ENCODE measurements at places on chromosomes 5 and 9.

GRCh38 chr5:151628112-151628823 is 37.1 kb upstream of the FAT2 start:
- DNase-seq: no peak

- no peak for DNase-seq
Observed at GRCh38 chr5:134113363-134113889, 1.1 kb upstream of the TCF7 start.

- DNase-seq: no peak
Observed at GRCh38 chr9:29773676-29774075, 2200.4 kb upstream of the C9orf72 start.

DNA sequence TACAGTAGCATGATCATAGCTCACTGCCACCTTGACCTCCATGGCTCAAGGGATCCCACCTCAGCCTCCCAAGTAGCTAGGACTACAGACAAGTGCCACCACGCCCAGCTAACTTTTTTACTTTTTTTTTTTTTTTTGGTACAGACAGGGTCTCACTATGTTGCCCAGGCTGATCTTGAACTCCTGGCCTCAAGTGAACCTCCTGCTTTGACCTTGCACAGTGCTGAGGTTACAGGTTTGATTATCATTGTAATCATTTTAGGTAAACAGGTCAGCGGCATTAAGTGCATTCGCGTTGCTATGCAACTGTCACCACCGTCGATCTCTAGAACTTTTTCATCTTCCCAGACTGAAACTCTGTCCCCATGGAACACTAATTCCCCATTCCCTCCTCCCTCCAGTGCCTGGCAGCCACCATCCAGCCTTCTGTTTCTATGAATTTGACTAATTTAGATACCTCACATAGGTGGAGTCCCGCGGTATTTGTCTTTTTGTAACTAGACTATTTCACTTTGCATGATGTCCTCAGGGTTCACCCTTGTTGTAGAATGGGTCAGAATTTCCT is 5.8 kb upstream of the CARD19 start:
- no peak for DNase-seq

DNA sequence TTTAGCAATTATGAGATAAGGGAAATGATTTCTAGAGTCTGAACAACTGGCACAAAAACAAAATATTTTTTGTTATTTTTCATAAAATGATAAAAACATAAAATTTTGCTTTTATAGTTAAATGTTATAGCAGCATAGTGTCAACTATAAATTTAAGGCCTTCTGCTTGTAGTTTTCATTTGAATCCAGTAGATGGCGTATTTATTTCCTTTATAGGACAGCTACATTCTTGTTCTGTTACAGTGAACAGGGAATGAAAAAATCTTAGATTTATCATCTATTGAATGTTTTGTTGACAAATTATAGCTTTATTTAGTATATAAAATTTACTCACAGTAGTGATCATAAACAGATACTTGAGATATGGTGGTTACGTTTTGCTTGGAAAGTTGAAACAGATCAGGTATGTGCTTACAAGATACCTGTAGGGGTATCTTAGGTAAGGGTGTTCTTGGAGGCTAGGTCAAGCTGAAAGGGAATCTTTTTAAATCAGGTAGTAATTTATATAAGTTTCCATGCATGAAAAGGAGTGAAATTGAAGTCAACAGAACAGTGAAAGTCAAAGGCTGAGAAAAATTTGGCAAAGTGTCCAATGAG is 239.3 kb upstream of the GRIN3A start:
- DNase-seq: peak; percentile 3

GRCh38 chr9:74887041-74887980 is at the start of gene TRPM6:
Gene TRPM6, minus strand, starts transcription at chr9:74887921. Its CDS starts 65 bp downstream, at chr9:74887856.
- DNase-seq: peak; percentile 54

DNA sequence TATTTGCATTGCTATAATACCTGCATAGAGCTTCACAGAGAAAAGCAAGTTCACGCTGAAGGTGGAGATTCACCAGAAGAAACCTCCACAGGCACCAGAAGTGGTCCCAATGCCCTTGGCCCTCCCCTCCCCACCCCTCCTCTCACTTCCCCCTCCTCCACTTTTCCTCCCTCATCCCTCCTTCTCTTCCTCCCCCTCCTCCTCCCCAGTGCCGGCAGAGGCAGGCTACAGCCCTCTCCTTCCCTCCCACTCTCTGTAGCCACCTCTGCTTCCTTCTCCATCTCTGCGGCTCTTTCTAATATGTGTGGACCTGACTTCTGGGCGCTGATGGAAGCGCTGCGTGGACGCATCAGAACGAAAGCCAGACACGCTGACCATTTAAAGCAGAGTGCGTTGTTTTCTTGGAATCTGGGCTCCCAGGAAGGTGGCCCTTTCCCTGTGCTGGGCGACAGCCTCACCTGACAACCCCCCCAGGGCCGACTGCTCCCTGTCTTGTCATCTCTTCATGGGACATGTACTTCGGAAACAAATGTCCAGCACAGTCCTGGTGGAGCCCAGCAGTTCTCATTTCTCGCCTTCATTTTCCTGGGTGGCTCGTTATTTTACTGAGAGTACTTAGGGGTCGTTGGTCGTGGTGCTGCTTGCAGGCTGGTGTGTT is 29.5 kb downstream of the NDUFS6 start:
- no peak for DNase-seq

- no peak for DNase-seq
Observed at GRCh38 chr9:107667231-107668070, 177.9 kb upstream of the KLF4 start.

- no peak for DNase-seq
Observed at GRCh38 chr5:24245821-24246220, 399.0 kb downstream of the CDH10 start.

Measured in fibroblast of skin of left quadriceps (primary cell).